Activated CD4-positive, alpha-beta T cell treated with anti-CD3 and anti-CD28 coated beads for 36 hours (primary cell): ENCODE measurements at places on chromosomes 7 and 10.

- DNase-seq = peak; percentile 15
Measured at GRCh38 chr7:70717553-70718329, 414.2 kb upstream of the GALNT17 start.

- DNase-seq = no peak
Measured at GRCh38 chr7:20794676-20795075, 8.0 kb upstream of the SP8 start.

- DNase-seq = no peak
Measured at GRCh38 chr10:22856444-22857074, 71.3 kb upstream of the ARMC3 start.

DNA sequence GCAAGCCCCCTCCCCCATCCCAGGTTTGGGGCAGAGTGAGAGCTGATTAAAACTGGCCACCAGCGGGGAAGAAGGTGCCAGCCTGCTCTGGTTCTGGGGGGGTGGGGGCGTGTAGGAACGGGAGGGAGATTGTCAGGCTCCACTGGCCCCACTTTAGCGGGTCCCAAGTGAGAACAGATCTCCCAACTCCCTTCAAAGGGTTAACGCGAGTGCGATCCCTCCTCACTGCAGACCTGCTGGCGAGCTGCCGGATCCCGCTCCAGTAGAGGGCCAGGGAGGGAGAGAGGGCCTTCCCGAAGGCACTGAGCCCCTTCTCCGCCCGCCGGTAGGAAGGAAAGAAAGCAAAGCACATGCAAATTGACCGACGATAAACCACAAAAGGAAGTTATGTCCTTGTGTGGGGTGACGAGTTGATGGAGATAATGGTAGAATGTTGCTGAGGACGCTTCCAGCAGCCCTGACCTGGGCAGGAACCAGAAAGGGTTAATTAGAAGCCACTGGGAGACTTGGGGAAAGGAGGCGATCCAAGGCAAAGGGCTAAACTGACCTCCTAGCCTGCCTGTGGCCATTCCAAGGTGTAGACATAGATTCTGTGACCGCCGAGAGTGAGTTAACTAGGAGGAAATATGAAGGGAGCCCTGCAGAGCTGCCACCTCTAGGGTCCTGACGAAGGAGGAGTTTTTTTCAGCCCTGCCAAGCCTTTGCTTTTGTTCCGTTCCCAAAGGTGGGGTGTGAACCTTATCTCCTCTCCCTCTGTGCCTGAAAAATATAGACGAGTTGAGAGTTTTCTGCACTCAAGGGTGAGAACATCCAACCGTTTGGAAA, 1.5 kb downstream of the NRG3 start:
- no peak for DNase-seq

- no peak for DNase-seq
Measured at GRCh38 chr10:114070710-114071109, 27.0 kb downstream of the ADRB1 start.

- DNase-seq = no peak
Measured at GRCh38 chr10:50431133-50431532, 179.8 kb upstream of the ASAH2 start.
